ENCODE measurements at places on chromosomes 4 and X.

DNA sequence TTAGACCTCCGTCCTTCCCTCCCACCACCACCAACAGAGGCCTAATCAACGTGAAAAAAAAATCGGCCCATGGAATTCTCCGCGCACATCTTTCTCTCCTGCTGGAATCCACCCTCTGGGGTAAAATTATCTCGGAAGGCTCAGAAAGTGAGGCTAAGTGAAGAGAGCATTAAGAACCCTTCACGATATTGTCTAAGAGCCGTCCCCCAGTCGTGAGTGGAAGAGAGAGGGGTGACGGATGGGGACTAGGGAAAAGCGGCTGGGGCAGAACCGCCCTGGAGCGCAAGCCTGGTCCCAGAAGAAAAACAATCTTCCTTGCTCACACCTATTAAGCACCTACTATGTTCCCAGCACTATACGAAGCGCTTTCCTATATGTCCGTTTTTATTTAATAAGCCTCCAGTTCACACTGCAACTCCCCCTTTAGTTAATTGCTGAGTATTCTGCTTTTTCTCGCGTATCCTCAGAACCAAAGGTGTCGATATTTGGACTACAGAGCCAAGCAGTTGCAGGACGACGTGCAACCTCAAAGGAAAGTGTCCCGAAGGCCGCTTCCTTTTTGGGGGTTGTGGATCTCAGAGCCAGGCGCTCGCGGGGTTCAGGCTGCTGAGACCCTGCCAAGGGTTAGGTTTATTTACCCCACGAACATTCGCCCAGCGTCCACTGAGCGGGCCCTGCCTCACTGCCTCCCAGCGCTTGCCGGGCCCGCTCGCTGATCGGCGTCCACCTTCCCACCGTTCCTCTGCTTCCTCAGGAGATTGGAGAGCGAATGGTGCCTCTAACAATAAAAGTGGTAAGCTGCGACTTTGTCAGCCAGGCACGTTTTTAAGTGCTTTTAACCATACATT lies 889 bp downstream of the MGARP start:
- no peak for DNase-seq

DNA sequence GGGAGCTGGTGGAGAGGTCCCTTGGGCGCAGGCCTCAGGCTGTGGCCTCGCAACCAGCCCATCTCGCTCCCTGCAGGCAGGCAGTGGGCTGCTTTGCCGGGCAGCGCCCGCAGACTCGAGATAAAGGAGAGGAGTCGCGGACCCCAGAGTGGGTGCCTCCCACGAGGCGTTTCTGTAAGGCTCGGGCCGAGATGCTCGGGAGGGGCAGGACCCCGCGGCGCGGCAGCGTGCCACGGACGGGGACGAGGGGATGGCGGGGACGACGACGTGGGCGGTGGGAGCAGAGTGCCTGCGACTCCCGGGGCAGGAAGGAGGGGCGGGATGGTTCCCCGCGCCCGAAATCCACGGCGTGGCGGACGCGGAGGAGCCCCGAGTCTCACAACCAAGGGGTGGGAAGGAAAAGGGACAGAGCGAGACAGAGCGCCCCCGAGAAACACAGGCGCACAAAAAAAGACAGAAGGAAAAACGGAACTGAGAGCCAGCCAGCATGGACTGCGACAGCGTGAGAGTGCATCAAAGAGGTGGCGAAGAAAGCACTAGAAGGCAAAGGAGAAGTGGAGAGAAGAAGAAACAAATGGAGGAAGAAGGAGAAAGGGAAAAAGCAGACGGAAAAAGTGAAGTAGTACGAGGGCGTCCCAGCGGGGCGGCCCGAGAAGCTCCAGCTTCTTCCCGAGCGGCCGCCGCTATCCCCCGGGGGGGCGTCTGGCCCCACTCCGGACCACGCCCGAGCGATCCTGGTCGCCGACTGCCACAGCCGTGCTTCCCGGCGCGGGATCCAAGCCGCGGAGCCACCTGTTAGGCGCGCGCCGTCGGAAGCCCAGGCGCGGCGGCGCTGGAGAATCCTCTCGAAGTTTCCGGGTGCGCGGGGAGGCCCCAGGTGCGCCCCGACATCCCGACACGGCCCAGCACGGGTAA lies 1.5 kb downstream of the BEND4 start:
- DNase-seq: peak; percentile 11

DNA sequence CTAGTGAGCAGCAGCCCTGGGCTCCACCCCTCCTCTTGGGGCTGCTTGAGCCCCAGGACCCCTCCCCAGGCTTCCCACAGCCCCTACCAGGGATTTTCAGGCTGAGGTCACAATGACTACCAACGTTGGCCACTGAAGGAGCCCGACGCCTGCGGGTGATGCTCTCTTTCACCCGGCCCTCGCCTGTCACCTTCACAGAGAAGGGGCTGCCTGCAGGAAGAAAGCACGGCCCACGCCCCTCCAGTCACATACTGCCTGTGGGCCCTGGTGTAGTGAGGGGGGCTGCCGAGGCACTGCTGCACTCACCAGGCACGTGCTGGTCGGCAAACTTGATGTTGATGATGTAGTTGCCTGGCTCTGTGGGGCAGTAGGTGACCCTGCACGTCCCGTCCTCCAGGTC lies 22.0 kb downstream of the FLNA start:
- no peak for DNase-seq

GRCh38 chr4:41408859-41409593 lies 128.9 kb upstream of the LIMCH1 start:
- no peak for DNase-seq

DNA sequence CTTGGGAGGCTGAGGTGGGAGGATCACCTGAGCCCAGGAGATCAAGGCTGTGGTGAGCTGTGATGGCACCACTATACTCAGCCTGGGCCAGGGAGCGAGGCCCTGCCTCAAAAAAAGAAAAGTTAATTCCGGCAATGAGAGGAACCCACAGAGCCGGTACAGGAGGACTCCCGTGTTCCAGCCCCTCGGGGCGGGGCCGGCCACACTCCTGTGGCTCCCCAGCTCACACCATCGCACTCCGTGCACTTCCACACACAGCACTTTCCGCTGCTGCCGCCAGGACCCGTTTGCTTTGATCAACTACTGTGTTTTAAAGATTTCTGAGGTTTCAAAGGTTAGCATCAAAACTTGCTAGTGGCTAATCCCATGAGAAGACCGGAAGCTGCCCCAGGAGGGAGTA lies 171.7 kb downstream of the AFAP1 start:
- no peak for DNase-seq

DNA sequence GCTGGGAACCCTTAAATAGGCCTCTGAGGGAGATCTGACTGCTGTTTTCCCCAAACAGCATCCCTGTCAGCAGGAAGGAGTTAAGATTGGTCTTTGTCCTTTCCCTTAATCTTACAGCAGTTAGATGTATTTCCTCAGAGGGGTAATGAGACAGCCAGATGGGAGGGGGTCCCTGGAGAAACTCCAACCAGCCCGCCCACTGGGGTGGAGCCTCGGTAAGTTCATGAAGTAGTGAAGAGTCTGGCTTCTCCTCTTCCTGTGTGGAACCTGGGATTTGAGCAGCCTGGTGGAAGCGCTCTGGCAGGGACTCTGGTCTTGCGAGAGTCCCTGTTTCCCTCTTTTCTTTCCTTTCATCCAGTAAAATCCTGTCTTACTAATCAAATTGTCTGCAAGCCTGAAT lies 330.0 kb downstream of the TLL1 start:
- no peak for DNase-seq

- no peak for DNase-seq
Measured at GRCh38 chr4:94358101-94358500, 15.5 kb upstream of the HPGDS start.

DNA sequence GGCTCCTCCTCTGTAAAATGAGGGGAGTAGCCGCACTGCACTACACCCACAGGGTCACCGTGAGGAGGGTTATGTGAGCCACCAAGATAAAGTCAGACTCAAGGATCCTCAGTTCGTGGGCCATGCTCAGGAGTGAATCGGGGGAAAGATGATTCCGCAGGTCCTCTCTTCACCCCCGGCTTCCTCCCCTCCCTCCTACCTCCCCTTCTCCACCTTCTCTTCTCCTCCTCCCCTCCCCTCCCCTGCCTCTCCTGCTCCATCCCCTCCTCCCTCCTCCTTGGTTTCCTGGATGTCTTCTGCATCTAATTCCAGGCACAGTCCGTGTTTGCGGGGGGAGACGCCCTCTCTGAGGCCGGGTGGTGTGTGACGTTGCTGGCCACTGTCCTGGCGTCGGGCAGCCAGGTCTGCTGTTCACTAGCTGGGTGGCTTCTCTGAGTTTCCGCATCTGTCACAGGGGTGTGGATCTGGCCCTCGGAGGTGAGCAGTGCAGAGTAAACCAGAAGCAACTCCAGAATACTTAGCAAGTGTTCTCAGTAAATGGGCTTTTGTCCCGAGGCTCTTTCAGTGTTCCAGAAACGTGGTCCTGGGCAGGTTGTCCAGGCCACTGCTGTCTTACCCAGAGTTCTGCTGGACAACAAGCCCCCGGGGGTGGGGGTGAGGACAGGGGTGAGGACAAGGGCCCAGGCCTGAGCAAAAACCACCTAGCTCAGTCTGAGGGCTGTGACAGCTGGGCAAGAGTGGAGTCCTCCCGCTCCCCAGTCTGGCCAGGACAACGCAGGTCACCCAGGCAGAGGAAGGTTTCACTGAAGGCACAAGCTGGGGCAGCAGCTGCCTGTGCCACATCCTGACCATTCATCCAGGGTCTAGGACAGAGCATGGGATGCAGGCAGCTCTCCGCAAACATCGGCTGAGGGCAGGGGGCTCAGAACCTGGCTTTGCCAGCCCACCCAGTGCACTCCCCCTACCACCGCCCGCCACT lies 92.4 kb downstream of the PPP2R2C start:
- DNase-seq: no peak

DNA sequence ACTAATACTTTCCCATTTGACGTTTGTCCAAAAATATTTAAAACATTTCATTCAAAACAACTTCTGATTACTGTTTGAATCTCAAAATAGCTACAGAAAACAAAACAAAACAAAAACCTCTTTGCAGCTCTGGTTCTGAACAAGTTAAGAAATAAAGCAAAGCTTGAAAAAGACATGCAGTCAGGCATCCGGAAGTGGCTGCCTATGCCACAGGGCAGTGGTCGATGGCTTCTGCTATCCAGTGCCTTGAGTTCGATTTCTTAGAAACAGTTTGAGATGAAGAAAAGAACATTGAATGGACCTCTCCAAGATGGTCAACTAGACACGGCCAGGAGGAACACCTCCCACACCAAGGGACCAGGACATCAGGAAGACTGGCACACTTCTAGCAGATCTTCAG lies 125.3 kb downstream of the SCFD2 start:
- no peak for DNase-seq

GRCh38 chr4:173935622-173936405 lies 347.7 kb downstream of the FBXO8 start:
- DNase-seq: no peak

DNA sequence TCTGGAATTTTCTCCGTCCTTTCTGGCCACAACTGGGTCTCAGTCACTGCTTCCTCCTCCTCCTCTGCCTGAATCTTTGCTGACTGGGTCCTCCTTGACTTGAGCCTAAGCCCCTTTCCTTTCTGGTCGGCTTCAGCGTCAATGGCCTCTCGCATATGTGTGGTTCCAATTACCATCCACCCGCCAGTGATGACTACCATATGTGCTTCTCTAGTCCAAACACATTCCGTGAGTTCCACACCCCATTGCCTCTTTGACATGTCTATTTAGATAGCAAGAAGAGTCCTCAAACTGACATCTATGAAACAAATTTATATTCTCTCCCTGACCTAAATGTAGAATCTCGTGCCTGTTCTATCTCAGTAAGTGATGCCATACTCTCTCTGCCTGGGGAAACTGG lies 19.8 kb downstream of the MXRA5 start:
- DNase-seq: no peak

DNA sequence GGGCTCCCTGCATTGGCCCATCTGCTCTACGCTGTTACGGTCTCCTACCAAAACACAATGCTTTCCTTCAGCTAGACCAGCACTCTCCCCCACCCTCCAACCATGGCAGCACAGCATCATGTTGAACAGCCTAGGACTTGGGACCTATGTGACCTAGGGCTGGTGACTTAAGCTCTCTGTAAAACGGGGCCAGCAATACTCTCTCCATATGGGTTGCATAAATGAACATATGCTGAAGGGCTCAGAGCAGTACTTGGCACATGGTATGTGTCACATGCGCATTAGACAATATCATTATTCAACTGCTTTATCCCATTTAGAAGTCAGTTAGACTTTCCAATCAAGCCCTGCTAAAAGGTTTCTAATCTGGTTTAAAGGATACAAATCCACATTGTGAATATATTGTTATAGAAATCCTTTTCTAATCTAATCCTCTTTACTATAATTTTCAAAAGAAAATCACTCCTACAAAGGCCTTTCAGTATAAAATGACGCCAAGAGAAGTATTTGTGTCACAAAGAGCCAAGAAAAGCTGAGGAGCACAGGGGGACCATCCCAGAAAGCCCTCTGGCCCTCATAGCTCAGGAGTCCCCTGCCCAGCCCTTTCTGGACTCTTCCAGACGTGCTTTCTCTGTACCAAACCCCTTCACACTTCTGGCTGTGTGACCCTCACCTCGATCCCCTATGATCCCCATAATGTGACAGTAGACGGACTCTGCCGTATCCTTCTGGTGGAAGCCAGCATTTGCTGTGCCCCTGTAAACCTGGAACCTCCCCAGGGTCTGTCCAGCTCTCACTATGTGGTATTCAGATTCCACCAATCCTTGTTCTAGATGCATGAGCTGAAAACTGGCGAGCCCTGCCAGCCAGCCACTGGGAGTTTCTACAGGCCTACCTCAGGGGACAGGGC lies 42.3 kb downstream of the NSG1 start:
- DNase-seq: no peak

- no peak for DNase-seq
Measured at GRCh38 chr4:56241500-56241899, 145.8 kb downstream of the AASDH start.

GRCh38 chr4:24741910-24742309 lies 53.5 kb upstream of the SOD3 start:
- no peak for DNase-seq

- no peak for DNase-seq
Measured at GRCh38 chr4:91631335-91631734, 672.4 kb upstream of the GRID2 start.

- DNase-seq: no peak
Measured at GRCh38 chr4:55012363-55013230, 112.8 kb downstream of the KDR start.

GRCh38 chr4:166312166-166312565 lies 439.1 kb downstream of the TLL1 start:
- DNase-seq: no peak

- DNase-seq: no peak
Measured at GRCh38 chr4:102263024-102263787, 82.1 kb downstream of the SLC39A8 start.
